Left hindlimb (tissue), 1 donor: ENCODE measurements at places on chromosomes 16 and 17.

DNA sequence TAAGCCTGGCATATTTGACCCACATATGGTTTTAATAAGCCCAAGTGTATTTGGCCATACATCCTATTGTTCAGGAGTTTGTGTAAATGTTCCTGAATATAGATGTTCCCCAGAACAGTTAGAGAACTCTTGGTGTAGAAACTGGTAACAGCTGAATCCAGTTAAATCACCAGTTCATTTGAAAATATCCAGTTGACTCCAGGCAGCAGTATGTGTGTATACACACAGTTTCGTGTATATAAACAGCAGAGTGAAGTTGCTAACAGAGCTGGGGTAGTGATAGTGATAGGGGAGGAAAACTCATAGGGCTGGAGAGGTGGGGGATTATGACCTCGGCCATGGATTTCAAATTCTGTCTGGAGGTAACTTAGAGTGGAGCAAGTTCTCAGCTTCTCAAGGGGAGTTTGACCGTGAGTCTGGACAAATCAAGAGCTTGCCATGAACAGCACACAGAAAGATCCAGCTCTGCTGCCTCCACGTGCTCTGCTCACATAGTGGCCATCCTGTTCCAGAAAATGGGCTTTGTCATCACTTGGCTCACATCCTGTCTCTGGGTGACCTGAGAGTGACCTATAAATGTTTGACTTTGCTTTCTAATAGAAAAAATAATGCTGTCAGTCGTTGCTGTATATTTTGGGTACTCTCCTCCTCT lies 30.6 kb upstream of the MMD start:
- no peak for DNase-seq

- DNase-seq = peak; percentile 91
Observed at GRCh38 chr16:67150833-67151396, at the start of gene B3GNT9. Gene B3GNT9, minus strand, starts transcription at chr16:67150998. Its CDS starts 513 bp downstream, at chr16:67150485.

DNA sequence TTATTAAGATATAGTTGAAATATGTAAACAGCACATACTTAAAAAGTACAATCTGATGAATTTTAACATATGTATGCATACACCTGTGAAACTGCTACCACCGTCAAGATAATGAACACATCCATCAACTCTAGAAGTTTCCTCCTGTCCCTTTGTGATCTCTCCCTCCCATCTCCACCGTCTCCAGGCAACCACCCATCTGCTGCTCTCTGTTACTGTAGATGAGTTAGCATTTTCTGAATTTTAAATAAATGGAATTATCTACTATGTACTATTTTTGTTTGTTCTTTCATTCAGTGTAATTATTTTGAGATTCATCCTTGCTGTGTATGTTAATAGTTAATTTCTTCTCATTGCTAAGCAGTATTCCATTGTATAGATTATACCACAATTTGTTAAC lies 40.2 kb upstream of the SMPD3 start:
- DNase-seq = no peak

GRCh38 chr17:69326377-69327059 lies 415 bp downstream of the ABCA5 start:
- no peak for DNase-seq

DNA sequence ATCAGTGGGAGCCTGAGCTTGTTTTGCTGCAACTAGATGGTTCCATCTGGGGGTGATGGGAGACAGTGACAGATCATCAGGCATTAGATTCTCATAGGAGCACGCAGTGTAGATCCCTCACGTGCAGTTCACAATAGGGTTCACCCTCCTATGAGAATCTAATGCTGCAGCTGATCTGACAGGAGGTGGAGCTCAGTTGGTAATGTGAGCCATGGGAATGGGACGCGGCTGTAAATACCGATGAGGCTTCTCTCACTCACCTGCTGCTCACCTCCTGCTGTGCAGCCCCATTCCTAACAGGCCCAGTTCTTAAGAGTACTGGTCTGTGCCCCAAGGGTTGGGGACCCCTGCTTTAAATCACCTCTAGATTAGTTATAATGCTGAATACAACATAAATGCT lies 137.5 kb upstream of the PLEKHM1 start:
- DNase-seq = no peak

DNA sequence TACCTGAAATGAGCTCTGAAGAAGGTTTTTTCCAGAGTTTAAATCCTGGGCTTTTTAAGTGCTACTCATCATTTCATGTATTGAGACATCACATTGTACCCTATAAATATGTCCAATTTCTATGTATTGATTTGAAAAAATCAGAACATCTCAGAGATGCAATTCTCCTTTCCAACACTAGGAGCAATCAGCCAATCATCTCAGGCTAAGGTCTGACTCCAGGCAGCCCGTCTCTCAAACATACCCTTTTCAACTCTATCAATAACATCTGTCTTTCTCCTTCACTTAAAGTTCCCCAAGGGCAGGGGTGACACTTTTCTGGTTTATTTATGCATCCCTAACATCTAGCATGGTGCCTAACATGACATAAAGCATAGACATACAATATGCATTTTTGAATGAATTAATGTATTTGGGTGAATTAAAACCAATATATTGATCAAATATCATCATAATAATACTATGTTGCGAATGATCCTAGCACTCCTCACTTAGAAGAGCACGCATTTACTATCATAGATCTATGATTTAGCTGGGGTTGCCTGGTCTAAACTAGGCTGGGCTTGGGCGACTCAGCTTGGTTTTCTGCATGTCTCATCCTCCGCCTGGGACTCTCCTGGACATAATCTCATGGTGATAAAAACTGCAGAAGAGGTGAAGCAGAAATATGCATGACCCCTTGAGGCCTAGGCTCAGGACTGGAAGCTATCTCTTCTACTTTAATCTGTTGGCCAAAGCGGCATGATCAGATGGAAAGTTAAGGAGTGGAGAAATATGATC lies 5.2 kb upstream of the CDH11 start:
- DNase-seq = no peak
